ENCODE measurements at places on chromosomes 6 and 20. TPM values are rescaled to one million over a fixed set of nuclear protein-coding genes. Genes with fewer than 3 reads are reported as not detected.

Gene POU5F1
- not detected for total RNA-seq

Gene SPEF1
- total RNA-seq, result under 0.01 TPM

Gene TRIM15
- not detected for total RNA-seq

Gene HIVEP1
- total RNA-seq, result 16.7 TPM

- peak; percentile 22 for DNase-seq
Observed at GRCh38 chr6:137975188-137975940, 108.3 kb downstream of the TNFAIP3 start.

- no peak for DNase-seq
Observed at GRCh38 chr6:32212076-32212760, 11.6 kb downstream of the NOTCH4 start.

- no peak for DNase-seq
Observed at GRCh38 chr20:11847827-11848226, 69.9 kb upstream of the BTBD3 start.

DNA sequence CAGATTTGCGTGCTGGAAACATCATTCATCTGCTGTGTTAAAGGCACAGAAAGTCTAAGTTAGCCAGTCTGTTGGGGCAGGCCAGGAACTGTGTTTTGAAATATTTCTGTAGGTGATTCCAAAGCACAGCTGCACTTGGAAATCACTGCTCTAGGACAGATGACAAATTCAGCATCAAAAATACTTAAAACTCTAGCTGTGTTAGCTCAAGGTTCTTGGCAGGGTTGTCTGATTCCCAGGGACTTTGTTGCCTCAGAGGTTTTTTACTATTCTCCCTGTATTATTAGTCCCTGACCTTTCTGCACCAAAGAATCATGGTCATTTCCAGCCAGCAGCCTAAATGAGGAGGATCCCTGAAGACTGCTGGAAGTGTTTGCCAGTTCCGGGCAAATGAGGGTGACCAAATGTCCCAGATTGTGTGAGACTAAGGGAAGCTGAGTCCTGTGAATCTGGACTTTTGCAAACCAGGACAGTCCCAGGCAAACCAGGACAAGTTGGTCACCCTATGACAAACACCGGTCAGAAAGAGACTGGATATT, 84.3 kb upstream of the TMEM30A start:
- no peak for DNase-seq

- DNase-seq, result no peak
Observed at GRCh38 chr6:107413966-107414645, 45.3 kb downstream of the PDSS2 start.

GRCh38 chr6:110398778-110399177, 16.6 kb downstream of the DDO start:
- peak; percentile 38 for DNase-seq

- DNase-seq, result peak; percentile 97
Observed at GRCh38 chr20:19974630-19975435, 42.3 kb upstream of the NAA20 start.

DNA sequence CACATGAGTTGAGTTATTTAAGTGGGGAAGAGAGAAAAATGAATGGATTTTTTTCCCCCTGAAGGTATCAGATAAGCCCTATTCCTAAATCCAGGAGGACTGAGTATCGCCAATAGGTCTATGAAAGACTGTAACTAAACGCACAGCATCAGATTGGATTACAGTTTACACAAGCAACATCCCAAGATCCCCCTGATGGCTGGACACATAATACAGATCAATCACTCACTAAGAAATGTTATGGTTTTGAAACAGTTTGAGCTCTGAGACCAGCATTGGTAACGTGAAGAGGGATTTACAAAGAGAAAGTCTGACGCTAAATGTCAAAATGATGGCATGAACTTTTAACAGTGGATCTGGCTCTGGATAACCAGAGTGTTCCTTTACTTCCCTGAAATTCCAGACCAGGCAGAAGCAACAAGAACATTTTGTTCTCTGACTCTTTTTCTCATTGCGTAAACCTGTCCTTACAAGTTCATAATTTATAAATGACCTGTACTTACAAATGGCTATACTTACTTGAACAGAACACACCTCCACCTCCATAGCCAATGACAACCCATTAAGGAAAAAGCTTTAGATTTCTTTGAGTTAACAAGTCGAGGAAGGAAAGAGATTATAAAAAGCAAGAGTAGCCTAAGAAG, 131.8 kb upstream of the BEND3 start:
- DNase-seq, result no peak

- no peak for DNase-seq
Observed at GRCh38 chr6:34973547-34974248, 84.6 kb downstream of the ANKS1A start.

DNA sequence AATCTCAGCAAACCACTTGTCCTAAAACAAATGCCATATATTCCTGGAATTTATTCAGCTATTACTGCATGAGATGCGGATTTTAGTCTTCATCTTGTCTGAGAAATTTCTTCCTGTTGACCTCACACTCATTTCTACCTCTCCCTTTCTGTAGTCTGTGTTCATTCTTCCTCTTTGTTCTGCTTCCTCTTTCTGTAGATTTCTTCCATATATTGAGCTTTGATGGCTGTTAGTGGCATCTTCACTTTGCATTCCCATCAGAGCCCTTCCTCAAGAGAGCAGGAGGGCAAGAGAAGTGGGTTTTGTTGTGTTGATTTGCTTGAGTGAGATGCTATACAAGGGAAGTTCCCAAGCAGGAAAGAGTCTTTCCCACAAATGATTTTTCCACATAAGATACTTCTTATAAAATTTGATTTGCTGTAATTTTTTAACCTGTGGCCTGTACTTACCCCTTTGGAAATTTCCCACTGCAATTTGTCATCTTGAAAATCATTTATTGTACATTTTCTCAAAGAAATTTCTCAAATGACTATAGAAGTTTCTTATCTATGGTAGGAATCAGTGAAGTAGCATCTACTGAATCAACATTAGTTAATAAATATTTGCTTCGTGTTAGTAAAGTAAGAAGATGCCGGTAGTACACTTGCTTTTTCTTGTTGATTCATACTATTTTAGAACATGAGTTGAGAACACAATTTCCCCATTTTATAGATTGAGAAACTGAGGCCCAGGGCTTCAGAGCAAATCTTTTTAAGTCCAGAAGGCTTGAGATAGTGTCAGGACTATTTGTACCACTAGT, 43.8 kb downstream of the MAP3K4 start:
- no peak for DNase-seq
